ENCODE measurements at places on chromosomes 12 and 14. TPM values are rescaled to one million over a fixed set of nuclear protein-coding genes. Genes with fewer than 3 reads are reported as not detected.

CSRP2 gene
- total RNA-seq: 20.4 TPM

TAS2R42 gene
- not detected for total RNA-seq

NFATC4 gene
- 21.4 TPM for total RNA-seq

RASSF9 gene
- 2.6 TPM for total RNA-seq

A2M gene
- 244 TPM for total RNA-seq

DAZAP2 gene
- 31.3 TPM for total RNA-seq

ADGRD1 gene
- 7.8 TPM for total RNA-seq

TCL1B gene
- 1.0 TPM for total RNA-seq

DUSP16 gene
- 20.4 TPM for total RNA-seq

VSIG10 gene
- 20.4 TPM for total RNA-seq

SALL2 gene
- total RNA-seq: 5.2 TPM

TBX3 gene
- 16.7 TPM for total RNA-seq

Data from skeletal muscle tissue (tissue), 5 donors.